GM04504 (cell line): ENCODE measurements at places on chromosomes 12 and 14.

- no peak for DNase-seq
Measured at GRCh38 chr14:21244544-21244943, 24.7 kb downstream of the HNRNPC start.

DNA sequence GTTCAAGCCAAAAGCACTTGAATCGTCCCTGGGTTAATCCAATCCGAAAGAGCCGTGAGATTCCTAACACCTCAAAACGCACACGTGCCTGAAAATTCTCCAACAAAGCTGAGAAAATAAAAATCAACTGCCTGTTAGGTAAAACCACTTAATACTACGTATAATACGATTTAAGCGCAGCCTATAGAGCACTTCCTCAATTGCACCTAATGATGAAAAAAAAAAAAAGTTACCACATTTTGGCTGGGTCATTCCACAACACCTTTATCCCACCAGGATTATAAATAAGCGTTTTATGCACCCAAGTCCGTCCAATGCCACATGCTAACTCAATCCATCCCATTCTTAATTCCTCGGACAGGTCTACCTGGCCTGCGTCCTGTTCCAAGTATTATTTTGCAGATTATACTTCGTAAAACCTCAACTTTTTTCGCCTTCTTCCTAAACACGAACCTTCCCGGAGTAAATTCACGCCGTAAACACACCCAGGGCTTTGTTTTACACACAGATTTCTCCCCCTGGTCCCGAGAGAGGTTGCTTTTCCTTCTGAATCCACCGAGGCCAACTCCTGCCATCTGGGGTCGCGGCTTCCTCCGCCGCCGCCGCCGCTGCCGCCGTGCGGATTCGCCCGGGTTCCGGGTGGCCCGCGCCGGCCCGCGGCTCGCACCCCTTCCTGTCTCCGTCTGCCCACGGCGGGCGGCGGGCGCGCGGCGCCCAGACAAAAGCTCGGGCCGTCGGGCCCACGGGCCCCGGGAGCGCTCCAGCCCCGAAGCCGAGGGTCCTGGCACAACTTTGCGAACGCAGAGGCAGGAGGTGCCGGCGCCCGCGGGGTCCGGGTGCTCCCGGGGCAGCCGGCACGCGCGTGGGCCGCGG lies 66.2 kb downstream of the RNF34 start:
- no peak for DNase-seq

DNA sequence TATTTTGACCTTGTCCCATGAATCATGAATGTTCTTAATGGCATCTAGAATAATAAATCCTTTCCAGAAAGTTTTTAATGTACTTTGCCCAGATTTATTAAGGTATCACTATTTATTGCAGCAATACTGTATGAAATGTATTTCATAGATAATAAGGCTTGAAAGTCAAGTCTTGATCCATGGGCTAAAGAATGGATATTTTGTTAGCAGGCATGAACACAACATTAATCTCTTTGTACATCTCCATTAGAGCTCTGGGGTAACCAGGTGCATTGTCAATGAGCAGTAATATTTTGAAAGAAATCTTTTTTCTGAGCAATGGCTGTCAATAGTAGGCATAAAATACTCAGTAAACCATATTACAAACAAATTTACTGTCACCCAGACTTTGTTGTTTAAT lies 141.6 kb upstream of the RPL10L start:
- no peak for DNase-seq

- no peak for DNase-seq
Measured at GRCh38 chr14:92626041-92626440, 112.5 kb downstream of the RIN3 start.

DNA sequence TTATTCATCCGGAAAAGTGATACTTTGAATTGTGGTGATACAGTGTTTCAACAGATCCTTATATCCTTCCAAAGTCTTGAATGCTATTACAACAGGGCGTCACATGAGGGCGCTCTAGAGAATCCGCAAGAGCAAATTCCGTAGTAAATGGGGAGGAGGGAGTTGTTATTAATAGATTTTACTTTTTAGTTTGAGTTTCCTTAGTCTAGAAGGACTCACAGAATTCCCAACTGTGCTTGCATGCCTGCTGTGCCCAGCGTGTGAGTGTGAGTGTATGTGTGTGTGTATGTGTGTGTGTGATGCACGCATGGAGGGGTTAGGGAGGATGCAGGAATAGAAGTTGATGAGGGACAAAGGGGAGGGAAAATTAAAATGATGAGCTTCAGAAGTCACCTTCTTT lies 375.3 kb downstream of the C12orf75 start:
- peak; percentile 17 for DNase-seq

DNA sequence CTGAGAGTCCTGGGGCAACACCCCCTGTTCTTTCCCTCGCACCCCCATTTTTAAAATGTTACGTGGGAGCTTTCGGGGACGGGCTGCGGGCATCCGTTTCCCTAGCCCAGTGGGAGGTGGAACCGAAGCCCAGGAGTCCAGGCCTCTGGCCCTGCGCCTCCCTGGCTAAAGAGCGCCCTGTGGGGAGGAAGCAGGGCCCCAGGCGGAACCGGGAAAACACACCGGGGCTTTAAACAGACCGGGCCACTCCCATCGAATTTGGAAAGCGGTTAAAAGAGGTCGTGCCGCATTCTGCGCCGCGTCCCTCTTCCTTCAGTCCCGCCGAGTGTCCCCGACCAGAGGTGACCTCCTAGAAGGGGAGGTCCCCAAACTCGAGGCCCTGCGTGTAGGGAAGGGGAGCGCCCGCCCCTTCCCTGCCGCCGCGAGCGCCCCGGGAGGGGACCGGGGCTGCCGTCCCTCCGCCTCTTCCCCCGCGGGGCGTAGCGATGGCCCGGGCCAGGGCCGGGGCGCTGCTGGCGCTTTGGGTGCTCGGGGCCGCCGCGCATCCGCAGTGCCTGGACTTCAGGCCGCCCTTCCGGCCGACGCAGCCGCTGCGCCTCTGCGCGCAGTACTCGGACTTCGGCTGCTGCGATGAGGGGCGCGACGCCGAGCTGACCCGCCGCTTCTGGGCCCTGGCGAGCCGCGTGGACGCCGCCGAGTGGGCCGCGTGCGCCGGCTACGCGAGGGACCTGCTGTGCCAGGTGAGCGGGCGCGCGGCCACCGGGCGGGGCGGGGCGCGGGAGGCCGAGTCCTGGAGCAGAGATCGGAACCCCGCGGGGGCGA lies at the start of gene HHIPL1:
HHIPL1 (plus strand) TSS at position 407 of the 822 bp plus-strand sequence; CDS start at position 486, 79 bp downstream.
- no peak for DNase-seq

DNA sequence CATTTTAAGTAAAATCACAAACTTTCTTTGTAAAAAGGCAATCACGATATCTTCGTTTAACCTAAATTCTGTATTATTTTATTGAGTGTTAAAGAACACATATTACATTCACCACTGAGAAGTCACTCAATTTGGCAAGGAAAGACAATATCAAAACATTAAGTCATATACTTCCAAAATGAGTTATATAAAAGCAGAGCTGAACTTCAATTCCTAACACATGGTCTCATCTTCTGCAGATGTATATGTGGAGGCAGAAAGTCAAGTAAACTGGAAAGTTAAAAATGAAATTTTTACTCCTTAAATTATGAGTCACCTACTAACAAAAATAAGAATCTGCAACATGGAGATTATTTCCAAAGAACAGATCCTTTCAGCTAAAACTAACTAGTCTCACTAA lies 28.7 kb downstream of the BMAL2 start:
- no peak for DNase-seq

DNA sequence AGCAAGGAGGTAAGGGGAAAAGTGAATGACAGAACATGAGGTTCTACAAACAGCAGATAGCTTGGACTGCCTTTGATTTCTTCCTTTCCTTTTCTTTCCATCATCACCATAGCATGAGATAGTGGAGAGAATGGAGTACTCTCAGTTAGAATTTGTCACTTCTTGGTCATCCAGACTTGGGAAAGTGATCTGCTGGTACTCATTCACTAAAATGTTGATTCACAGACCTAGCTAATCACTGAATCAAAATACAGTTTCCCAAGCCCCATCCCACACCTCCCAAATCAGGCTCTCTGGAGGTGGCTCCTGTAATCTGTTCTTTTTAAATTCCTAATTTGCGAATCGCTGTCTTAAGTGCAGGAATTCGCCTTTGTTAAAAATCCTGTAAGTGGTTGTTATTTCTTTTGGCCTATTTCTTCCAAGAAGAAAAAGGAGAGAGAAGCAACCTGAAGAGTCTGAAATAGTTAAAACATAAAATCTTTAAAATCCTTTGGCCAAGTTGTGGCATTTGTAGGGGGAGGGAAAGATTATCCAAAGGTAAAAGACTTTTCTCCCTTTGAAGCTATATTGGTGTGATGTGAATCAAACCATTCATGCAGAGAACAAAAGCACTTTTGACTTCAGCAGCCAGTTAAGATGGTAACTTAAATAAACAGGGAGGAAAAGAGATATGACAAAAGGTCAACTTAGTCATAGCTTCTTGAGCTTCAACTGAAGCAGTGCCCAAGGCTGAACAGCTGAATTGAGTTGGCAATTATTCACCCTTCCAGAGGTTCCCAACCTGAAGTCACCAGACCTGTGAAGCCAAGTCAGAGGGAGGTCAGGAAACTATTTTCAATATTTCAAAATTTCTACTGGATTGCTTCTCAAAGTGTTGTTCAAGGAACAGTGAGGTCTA lies 255.1 kb upstream of the KRR1 start:
- DNase-seq = no peak

DNA sequence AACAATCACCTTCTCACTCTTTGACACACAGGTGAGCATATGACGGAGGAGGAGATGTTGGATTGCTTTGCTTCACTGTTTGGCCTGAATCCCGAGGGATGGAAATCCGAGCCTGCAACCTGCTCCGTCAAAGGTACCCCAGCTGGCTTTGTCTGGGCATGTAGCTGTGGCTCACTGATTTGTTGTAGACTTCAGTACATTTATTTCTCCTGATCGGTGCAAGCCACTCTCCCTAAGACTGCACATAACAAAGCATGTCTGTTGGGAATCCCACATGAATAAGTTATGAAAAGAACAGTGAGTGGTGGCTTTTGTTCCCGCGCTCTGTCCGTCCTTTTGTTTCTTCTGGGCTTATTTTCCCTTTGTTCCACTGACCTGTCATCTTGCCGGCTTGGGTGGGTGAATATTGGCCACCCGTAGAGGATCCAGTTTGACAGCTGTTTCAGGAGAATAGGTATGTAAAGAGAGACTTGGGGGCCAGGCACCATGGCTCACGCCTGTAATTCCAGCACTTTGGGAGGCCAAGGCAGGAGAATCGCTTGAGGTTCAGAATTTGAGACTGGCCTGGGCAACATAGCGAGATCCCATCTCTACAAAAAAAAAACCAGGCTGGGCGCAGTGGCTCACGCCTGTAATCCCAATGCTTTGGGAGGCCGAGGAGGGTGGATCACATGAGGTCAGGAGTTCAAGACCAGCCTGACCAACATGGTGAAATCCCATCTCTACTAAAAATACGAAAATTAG lies 20.0 kb upstream of the BCL7A start:
- no peak for DNase-seq

GRCh38 chr12:28065374-28065773 lies 92.8 kb upstream of the PTHLH start:
- DNase-seq = no peak

- DNase-seq = no peak
Measured at GRCh38 chr14:89575386-89576061, 158.5 kb upstream of the FOXN3 start.

- DNase-seq = no peak
Measured at GRCh38 chr12:77914081-77914488, 83.4 kb downstream of the NAV3 start.

- no peak for DNase-seq
Measured at GRCh38 chr14:77541905-77542304, 43.3 kb upstream of the ISM2 start.

DNA sequence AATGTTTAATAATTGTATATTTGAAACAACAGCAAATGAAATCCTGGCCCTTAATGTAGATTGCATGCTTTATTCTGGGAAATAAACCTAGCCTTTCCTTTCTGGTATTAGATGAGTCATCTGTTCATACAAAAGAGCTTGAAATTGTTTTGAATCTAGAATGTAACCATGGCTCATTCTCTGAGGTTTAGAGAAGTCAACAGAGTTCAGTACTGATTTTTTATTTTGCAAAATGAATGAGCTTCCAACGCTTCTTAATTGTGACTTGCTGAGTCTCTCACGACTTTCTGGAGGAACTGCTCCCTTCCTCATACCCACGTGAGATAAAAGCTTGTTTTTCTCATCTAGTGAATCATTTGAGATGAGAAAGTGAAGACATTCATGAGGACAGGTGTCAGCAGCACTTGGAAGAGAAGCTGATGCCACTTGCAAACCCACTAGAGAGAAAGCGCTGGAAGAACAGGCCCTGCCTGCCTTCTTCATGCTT lies 509.6 kb downstream of the VRK1 start:
- DNase-seq = no peak

GRCh38 chr12:68189821-68190242 lies 30.3 kb upstream of the IFNG start:
- peak; percentile 9 for DNase-seq

- DNase-seq = no peak
Measured at GRCh38 chr12:112936927-112937326, 1.3 kb upstream of the OAS3 start.

- DNase-seq = no peak
Measured at GRCh38 chr14:102486513-102487203, 22.9 kb downstream of the ANKRD9 start.

- DNase-seq = no peak
Measured at GRCh38 chr14:91521061-91521640, 11.0 kb upstream of the PPP4R3A start.

DNA sequence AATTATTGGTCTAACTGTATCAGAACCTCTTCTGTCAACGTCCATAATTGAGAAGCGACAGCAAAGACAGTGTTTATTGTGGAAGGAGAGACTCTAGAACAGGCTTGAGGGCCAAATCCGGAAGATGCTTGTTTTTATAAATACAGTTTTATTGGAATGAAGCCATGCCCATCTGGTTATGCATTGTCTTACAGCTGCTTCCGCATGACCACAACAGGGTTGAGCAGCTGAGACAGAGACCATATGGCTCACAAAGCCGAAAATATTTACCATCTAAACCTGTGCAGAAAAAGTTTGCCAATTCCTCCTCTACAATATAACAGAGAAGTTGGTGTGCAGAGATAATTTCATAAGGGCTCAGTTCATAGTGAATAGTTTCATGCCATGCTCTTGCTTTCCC lies 24.5 kb downstream of the PRKAB1 start:
- no peak for DNase-seq

DNA sequence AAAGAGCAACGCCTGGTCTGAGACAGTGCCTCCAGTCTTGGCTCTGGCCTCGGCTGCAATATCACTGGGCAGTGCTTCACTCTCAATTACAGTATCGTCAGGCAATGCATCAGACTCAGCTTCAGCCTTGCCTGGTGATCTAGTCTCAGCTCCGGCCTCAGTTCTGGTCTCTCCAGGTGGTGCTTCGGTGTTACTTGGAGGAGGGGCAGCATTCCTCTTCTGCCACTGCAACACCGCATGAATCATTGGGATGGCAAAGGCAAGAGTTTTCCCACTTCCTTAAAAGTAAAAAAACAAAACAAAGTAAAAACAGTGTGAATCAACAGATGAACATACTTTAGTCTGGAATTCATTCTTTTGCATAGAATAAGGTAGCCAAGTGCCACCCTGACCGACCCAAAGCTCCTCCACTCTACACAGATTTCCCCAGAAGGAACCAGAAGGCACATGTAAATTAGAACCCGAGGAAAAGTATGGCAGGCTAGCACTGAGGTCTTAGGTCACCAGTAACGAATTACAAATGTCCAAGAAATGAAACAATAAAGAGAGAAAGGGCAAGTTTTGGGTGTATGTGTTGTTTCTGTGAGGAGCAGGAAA lies 18.6 kb downstream of the DDX24 start:
- DNase-seq = no peak

GRCh38 chr14:29803045-29803444 lies 124.6 kb downstream of the PRKD1 start:
- DNase-seq = no peak

- peak; percentile 87 for DNase-seq
Measured at GRCh38 chr12:15629108-15629507, 160.1 kb downstream of the EPS8 start.
